Airway epithelial cell (primary cell): ENCODE measurements at places on chromosomes 13 and 19. TPM values are rescaled to one million over a fixed set of nuclear protein-coding genes. Genes with fewer than 3 reads are reported as not detected.

ADAMTS10 gene
- total RNA-seq = 0.14 and 0.21 TPM in 2 replicates

KANK3 gene
- 1.2 and 4.6 TPM in 2 replicates for total RNA-seq

ZNF135 gene
- 0.92 and 1.0 TPM in 2 replicates for total RNA-seq

ZNF304 gene
- total RNA-seq = 3.7 and 5.2 TPM in 2 replicates

PCSK4 gene
- total RNA-seq = 0.28 and 0.71 TPM in 2 replicates

CFD gene
- total RNA-seq = 3.5 and 6.6 TPM in 2 replicates

NLRP4 gene
- not detected in 2 replicates for total RNA-seq

CKM gene
- total RNA-seq = not detected in 2 replicates

EDNRB gene
- total RNA-seq = 0.05 and 0.07 TPM in 2 replicates

CFAP97D2 gene
- total RNA-seq = not detected in 2 replicates

SLC15A1 gene
- total RNA-seq = 0.14 and 0.33 TPM in 2 replicates

RFX1 gene
- total RNA-seq = 4.2 and 5.6 TPM in 2 replicates

OLFM2 gene
- total RNA-seq = 4.3 and 4.5 TPM in 2 replicates

LPAR6 gene
- 19.8 and 21.4 TPM in 2 replicates for total RNA-seq

TIMM13 gene
- 85.9 and 108 TPM in 2 replicates for total RNA-seq

PTPRS gene
- total RNA-seq = 29.8 and 31.1 TPM in 2 replicates

ITGBL1 gene
- 0.23 and 0.63 TPM in 2 replicates for total RNA-seq

PTPRH gene
- 0.21 TPM in 1 of 2 replicates, not detected in the other for total RNA-seq
